ENCODE measurements at places on chromosomes 5 and 9.

- no peak for DNase-seq
Observed at GRCh38 chr9:133897675-133898074, 94.4 kb downstream of the VAV2 start.

DNA sequence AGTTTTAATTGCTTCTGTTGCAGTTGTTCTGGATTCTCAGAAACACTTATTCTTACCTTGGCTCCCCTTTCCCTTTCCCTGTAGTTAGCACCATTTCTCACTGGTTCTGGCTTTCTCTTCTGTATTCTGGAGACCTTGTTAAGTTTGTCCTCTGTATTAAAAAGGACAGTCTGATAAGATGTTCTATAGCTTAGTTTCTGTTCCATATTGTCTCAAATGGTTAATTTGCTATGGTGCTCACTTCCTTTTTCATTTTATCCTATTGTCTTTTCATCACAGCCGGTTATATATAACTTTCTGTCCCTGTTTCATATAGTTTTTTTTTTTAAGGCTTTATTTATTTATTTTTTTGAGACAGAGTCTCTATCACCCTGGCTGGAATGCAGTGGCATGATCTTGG lies 41.4 kb upstream of the KIAA1958 start:
- no peak for DNase-seq

- DNase-seq = no peak
Observed at GRCh38 chr5:115842952-115843351, 1.2 kb downstream of the AP3S1 start.

DNA sequence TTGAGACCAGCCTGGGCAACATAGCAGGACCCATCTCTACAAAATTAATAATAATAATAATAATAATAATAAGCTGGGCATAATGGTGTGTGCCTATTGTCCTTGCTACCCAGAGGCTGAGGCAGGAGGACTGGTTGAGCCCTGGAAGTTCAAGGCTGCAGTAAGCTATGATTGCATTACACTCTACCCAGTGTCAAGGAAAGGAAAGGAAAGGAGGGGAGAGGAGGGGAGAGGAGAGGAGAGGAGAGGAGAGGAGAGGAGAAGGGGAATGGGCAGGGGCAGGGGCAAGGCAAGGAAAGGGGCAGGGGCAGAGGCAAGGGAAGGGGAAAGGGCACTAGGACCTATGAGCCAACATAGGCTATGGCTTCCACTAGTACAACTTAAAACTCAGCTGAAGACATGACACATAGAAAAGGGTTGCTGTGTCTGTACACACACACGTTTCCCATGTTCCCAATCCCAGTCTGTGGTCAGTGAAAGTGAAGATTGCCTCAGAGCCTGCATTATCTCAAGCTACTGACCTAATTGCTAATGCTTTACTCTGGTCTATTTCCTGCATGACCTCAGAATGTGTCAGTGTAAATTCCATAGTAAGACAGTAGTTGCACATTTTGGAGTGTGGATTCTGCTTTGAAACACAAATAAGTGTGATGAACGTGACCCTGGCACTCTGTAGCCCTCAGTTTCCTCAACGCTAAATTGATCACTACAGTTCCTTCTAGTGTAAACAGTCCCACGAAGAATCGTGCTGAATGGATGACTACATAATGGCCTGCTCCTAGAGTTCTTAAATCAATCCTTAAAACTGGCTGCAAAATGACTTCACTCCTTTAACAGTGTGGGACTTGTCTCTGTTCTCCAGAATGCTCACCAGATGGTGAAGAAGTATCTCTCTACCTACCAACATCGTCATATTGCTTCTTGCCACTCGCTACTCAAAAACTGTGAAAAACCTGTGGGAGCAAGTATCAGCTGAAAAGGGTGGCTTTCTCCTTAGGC lies 497.0 kb downstream of the RAB3C start:
- DNase-seq = peak; percentile 58

DNA sequence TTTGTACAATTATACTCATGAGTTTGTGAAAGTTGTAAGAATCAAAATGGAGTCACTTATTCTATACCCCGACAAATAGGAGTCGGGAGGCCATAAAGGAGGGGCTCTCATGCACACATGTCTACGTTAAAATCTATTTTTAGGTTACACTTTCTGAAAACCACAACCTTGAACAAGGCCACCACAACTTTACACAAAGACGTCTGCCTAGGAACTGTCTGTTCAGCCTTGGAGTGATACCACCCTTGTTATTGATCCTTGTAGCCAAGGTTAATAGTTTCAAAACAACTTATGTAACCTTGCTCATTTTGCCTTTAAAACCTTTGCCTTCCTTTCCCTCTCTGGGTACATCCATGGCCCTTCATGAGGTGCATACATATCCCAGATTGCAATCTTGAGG lies 4.1 kb upstream of the NDFIP1 start:
- no peak for DNase-seq

- DNase-seq = no peak
Observed at GRCh38 chr5:158519433-158520021, 580.2 kb downstream of the EBF1 start.

DNA sequence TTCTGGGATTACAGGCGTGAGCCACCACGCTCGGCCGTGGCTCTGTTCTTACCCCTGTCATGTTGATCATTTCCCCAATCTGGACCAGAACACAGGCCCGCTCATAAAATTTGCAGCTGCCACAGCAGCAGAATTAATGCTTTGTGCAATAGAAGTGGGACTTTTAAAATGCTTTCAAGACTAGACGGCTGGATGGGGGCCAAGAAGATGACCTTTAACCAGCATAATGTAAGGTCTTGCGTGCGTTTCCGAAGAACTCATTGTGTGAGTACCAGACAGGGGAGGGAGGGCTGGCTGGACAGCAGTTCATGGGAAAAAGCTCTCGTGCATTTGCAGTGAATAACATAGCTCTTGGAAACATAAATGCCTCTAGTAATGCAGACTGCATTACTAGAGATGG lies 3.5 kb upstream of the WDR38 start:
- DNase-seq = no peak

GRCh38 chr5:139772089-139772791 lies 23.4 kb upstream of the PSD2 start:
- DNase-seq = no peak

DNA sequence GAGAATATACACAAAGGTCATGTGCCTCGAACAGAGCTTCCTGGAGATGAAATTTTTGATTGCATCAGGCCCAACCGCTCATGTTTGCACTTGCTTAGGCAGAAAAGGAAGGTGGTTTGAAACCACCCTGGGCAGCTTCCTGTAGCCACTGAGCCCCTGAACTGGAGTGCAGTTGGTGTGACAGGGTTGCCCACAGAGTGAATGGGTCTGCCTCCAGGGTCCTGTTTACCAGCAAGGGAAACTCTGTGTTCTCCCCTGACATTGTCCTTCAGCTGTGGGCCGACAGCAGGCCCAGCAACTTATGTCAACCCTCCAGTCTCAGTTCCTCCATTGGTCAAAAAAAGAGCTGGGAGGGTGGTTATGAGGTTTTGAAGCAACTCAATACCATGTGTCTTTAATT lies 289.6 kb downstream of the KIF4B start:
- DNase-seq = no peak

DNA sequence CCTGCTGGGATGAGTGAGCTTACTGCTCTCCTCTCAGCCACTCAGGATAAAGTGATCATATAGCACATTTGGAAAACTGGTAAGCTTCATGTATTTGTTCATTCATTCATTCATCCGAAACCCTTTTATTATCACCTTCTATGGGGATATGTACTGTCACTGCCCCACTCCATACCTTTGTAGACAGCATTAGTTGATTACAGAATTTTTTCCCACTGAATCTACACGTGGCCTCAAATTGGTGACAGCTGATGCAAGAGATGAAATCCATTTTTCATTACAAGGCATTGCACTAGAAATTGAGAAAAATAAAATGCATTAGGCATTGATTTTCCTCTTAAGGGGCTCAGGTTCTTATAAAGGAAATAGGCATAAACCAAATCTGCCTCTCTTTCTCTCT lies 9.7 kb downstream of the GRIA1 start:
- no peak for DNase-seq

GRCh38 chr5:10595672-10596309 lies 31.9 kb downstream of the ANKRD33B start:
- DNase-seq = peak; percentile 84

GRCh38 chr5:159768243-159768642 lies 148.0 kb upstream of the ADRA1B start:
- DNase-seq = peak; percentile 22

DNA sequence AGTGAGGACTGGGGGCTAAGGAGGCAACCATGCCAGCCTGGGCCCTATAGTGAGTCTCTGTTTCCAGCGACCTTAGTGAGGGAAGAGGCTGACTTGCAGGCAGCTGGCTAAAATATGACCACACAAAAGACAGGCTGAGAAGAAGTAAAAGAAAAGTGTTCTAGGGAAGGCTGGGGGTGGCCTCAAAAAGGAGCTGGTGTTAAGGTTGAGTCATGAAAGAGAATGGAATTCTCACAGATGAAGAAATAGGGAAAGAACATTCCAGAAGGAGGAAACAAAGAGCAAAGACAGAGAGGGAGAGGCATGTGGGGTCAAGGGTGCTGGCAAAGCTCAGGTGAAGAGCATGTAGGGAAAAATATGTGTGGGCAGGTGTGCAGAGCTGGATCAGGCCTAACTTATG lies 302.7 kb upstream of the RFX3 start:
- no peak for DNase-seq

GRCh38 chr5:111679611-111680010 lies 77.4 kb downstream of the NREP start:
- no peak for DNase-seq

DNA sequence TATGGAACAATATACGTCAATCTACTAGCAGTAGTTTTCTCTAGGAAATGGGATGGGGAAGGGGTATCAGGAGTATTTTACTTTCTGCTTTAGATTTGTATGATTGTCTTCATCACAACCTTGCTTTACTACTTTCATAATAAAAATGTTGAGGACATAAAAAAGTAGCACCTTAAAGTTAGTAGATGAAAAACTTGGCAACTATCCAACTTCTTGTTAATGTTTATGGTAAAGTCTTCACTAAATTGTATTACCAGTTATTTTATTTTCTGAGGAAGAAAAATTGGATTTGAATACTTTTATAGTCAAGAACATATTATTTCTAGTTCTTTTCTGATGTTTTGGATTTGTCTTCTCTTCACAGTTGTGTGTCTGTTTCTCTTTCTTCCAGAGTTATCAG lies 372.1 kb downstream of the ARRDC3 start:
- no peak for DNase-seq

- DNase-seq = no peak
Observed at GRCh38 chr5:15680455-15680854, 180.5 kb downstream of the FBXL7 start.

DNA sequence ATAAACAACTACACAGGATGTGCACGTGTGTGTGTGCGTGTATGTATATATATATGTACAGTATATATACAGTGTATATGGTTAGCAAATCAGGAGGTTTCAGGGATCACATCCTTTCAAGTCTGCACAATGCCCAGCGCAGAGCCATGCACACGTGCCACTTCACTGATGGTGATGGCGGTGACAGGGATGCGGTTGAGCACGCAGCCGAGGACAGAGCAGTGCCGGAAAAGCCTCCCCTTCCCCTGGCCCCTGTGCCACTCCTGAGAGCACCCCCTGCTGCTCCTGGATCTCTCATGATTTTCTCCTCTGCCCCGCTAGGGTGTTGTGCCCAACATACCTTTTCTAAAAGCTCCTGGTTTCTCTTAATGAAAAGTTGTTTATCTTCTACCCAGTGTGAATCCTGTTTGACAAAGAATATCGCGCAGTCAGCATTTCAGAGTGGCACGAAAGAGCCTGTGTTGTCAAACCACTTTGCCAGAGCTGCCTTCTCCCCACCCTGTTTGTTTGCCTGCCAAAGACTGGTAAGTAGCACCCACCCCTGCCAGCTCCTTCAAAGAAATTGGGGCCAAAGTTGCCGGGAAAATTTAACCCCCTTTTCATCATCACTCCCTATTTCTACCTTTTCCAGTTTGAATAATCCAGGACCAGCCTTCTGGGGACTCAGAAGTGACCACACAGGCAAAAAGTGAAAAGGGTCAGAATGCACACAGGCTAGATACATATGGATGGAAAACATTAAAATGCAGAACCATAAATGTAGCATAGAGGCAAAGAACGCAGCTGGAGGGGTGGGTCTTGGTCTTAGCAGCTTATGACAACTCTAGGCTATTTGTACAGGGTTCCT lies 126.2 kb upstream of the DPYSL3 start:
- DNase-seq = no peak

- no peak for DNase-seq
Observed at GRCh38 chr9:26175264-26175663, 497.0 kb upstream of the TUSC1 start.

GRCh38 chr5:157574456-157575380 lies 857 bp downstream of the ADAM19 start:
- peak; percentile 70 for DNase-seq

- DNase-seq = no peak
Observed at GRCh38 chr9:130387905-130388304, 56.9 kb upstream of the ASS1 start.

DNA sequence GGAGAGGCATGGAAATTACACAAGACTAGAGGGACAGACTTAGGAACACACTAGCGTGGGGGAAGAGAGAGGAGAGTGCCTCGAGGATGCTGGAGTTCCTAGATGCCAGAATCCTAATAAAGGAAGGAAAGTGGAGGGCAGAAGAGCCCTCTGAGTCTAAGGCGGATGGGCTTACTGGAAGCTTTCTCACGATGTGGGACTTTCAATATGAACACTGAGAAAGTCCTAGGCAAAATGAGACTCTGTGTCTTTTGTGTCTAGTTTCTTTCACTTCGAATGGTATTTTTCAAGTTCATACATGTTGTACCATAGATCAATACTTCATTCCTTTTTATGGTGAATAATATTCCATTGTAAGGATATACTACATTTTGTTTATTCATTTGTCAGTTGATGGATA lies 239.4 kb downstream of the NSG2 start:
- DNase-seq = no peak

- no peak for DNase-seq
Observed at GRCh38 chr9:71638627-71639026, 129.7 kb downstream of the CEMIP2 start.

DNA sequence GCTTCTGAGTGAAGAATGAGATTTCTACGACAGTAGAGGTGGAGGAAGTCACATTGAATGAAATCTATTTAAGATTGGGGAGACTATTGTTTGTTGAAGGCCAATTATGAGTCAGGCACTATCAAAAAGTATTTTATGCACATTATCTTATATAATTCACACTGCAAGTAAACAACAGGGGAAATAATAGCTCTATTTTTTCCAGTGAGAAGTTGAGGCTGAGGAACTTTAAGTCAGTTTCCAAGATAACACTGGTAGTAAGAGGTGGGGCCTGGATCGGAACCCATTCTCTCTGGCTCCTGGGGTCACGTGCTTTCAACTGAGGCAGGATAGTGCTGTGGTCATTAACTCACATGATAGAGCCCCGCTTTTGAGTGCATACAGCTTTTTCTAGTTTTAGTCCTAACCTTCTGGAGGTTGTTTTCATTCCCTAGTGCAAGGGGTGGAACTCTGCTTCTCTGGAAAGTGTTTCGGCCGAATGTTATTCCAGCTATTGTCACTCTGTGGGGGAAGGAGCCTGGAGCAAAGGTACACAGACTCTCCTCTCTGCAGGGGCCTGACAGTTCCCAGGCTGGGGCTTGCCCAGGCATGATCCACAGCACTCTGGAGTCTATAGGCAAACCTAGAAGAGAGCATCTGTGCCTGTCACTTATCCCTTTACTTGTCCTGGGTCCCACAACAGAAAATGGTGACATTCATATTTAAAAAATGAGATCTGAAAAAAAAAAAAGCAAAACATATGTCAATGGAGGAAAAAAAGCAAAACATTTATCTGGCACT lies 352.4 kb upstream of the ACTBL2 start:
- no peak for DNase-seq

All from MG63 (cell line).